ENCODE measurements at places on chromosomes 5 and 9.

GRCh38 chr9:9504869-9505268, 1107.9 kb downstream of the PTPRD start:
- no peak for DNase-seq

DNA sequence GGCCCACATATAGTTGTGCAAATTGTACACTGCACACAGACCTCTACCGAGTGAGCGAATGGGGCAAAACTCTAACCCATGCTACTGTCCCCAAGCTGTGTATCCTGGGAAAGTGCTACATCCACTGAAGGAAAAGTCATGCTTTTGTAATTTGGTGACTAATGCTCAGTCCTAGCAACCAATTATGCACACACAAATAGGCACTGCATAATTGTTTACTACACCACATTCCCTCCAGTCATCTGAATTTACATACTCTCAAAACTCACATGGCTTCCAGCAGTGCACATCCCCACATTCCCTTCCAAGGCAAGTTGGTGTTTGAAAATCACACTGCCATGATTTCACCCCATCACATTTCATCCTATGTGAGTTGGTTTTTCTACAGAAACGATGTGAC, 125.9 kb upstream of the OSMR start:
- no peak for DNase-seq

GRCh38 chr9:32503008-32503407, 23.0 kb downstream of the RIGI start:
- no peak for DNase-seq

DNA sequence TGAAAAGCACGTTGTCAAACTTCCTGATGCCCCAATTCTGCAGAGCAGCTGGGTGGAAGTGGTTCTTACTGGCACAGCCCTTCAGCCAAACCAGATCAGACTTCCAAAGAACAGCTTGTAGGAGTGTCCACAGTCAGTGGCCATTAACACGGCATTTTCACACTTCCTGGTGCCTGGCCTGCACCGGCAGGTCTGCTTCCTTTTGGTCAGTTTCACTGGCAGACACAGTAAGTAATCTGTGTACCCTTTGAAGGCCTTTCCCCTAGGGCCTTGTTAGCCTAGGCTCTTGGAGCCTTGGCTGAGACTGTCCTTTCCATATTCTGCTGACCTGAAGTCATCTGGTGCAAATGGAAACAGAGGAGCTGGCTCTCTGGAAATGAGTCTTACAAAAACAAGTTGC, 297.5 kb upstream of the TNC start:
- DNase-seq: no peak

DNA sequence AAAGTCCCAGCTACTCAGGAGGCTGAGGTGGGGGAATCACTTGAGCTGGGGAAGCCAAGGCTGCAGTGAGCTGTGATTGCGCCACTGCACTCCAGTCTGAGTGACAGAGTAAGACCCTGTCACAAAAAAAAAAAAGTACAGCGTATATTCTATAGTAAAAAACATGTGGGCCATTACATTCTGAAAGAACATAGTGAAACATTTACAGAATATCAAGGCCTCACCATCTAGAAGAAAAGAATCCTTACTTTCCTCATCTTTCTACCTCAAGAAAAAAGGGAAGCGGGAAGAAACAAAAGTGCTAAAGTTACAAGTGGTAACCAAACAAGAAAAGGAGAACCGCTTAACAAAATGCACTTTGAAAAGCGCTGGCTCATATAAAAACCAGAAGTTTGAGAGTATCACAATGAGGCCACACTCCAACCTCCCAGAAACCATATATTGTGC, 5.7 kb upstream of the SYK start:
- no peak for DNase-seq

GRCh38 chr5:43191740-43192557, at the start of gene NIM1K:
Gene NIM1K (plus strand): TSS chr5:43192225. CDS start chr5:43245776, 53,551 bp downstream.
- peak; percentile 63 for DNase-seq

GRCh38 chr9:113176803-113177202, 26.0 kb downstream of the SLC31A2 start:
- no peak for DNase-seq

DNA sequence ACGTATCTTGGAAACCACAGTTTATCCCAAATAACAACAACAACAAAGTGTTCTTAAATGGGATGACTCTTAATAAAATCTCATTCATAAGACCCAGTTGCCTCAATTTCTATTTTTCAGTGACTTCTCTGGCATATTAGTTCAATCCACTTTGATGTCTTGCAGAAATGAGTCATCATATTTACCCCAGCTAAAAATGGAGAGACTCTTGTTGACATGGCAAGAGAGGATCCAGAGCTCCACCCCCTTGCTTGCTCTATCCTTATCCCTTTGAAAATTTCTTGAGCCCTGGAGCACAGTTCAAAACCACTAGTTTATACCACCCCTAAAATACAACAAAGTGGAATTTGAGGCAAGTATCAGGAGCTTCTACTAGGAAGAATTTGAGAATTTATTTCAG, 20.8 kb downstream of the VCAN start:
- no peak for DNase-seq

GRCh38 chr9:89488131-89488530, 9.8 kb downstream of the SEMA4D start:
- no peak for DNase-seq

GRCh38 chr5:119418606-119419100, 33.6 kb upstream of the HSD17B4 start:
- no peak for DNase-seq

DNA sequence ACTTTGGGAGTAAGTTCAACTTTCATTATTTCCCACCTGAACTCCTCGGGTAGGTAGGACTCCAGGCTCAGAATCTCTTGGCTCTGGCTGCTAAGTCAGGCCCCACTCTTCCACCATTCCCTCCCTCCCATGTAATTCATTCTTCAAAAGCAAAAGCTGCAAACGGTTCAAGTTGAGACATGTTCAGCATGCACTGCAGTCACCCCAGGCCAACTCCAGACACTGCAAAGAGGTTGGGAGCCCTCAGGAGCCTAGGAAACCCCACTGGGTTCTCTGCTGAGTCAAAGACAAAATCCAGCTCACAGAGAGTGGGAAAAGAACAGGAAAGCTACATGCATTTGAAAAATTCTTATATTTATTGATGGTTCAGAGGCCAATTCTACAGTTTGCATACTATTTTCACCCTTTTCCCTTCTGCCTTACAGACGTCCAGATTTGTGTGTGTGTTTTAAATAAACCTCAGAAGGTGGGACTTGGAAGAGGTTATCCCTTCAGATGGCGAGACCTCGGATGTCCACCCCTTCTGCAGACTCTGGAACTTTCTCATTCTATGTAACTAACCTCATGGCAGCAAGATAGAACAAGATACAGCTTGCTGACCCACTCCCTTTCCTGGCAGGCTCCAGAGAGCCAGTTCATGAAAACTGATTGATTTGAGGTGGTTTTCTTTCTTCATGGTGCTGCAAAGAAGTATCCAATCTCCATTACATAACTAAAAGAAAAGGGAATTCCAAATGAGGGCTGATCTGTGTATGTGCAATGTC, 65.7 kb upstream of the EQTN start:
- DNase-seq: peak; percentile 52

GRCh38 chr5:147616421-147616820, 106.6 kb upstream of the DPYSL3 start:
- no peak for DNase-seq

DNA sequence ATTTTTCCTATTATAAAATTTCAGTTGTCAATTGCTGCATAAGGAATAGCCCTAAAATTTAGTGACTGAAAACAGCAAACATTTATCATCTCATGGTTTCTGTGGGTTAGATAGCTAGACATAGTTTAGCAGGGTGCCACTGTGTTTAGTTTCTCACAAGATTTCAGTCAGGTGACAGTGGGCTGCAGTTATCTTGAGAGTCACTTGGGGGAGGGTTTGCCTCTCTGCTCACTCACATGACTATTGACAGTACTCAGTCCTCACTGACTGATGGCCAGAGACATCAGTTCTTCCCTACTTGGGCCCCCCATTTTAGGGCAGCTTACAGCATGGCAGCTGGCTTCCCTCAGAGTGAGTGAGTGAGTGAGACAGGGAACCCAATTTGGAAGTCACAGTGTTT, 42.0 kb downstream of the PBX3 start:
- DNase-seq: no peak

GRCh38 chr5:431001-431710, 11.8 kb upstream of the EXOC3 start:
- no peak for DNase-seq

DNA sequence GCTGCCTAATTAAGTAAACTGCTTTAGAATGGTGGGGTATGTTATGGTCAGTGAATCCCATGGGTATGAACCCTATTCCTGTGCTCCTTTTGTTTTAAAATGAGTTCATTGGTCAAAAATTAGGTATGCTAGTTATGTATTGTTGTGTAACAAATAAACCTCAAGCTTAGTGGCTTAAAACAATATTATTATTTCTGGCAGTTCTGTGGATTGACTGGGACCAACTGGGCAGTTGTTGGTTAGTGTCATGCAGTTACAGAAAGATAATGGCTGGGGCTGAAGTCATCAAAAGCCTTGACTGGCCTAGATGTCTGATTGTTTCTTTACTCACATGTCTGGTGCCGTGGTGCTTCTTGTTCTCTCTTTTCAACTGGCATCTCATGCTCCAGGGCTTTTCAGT, 8.9 kb upstream of the PTAR1 start:
- no peak for DNase-seq

DNA sequence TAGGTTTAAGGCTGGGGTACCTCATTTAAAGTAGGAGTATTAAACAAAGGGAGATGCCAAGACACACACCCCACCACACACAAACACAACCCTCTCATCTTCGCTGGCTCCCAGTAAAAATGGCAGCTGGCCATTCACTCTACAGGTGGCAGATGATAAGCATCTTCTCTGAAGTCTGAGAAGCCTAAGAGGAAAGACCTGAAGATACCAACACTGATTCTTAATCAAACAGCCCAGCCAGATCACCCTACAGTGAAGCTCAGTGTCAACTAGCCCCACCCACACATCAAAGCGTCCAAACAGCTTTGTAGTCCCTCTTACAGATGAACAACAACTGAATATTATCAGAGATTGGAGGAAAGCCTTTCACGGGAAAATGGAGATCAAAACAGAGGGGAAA, 59.5 kb downstream of the SPOCK1 start:
- no peak for DNase-seq

DNA sequence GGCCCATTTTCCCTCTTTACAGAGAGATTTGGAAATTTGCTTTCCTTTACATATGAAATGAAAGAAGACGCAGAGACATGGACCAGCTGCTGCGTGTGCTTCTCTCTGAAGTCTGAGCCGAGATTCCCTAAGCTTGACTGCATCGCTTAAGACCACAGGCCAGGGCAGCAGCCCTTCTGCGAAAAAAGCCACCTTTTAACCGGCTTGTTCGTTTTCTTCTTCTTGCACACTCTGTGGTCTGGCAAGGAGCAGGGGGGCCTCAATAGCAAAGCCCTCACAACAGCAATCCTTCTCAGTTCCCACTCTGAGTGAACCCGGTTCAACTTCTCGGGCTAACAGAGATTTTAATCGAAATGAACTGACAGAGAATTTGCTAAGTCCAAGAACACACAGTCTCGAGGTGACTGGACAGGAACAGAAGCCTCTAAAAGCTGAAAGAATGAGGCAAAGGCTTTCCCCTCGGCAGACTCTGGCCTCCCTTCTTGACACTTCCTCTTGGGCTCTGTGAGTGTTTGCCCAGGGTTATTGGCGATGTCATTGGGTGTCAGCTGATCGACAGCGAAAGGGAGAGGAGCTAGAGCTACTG, 512.9 kb upstream of the KLF4 start:
- DNase-seq: no peak

- DNase-seq: no peak
Observed at GRCh38 chr9:109444771-109445320, 53.3 kb downstream of the PTPN3 start.

DNA sequence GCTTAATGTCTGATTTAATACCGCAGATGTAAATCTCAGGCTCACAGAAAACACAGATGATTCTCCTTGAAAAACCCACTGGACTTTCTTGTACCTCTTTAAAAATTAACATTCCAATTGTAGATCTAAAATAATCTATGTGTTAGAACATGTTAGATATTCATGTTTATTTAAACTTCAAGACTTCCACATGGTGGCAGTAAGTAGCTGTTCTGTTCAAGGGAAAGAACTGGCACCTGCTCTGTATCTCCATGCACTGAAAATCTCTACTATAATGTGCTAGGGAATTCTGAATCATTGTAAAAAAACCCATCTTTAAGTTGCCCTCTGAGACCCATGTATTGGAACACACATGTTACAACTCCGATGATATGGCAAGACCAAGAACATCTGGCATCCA, 366.9 kb downstream of the DMRTA1 start:
- DNase-seq: no peak

Measured in NCI-H1105 (cell line).